Endothelial cell of umbilical vein (primary cell): ENCODE measurements at places on chromosomes 2 and 18. TPM values are rescaled to one million over a fixed set of nuclear protein-coding genes. Genes with fewer than 3 reads are reported as not detected.

The VSNL1 gene
- total RNA-seq, result not detected in 2 replicates

The RTP5 gene
- total RNA-seq, result not detected in 2 replicates

The ECEL1 gene
- not detected in 2 replicates for total RNA-seq

The DSG4 gene
- not detected in 2 replicates for total RNA-seq

The HOXD4 gene
- 11.5 and 13.7 TPM in 2 replicates for total RNA-seq

The SLC4A5 gene
- total RNA-seq, result 0.97 and 1.2 TPM in 2 replicates

The ERFE gene
- 0.46 and 1.2 TPM in 2 replicates for total RNA-seq

DNA sequence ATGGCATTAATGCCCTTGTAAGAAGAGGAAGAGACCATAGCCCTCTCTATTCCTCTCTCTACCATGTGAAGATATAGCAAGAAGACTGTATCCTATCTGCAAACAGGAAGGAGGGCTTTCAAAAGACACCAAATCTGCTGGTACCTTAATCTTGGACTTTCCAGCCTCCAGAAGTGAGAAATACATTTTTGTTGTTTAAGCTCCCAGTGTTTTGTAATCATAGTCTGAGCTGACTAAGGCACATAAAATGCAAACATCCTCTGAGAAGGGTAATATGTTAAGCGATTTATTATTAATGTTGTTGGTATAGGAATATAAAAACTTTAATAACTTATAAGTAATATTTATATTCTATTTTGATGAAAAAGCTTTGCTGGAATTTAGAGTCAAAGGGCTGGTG lies 559.8 kb downstream of the SUCLG1 start:
- H3K27me3 ChIP-seq, result no peaks in the 10 kb centered on the region
- no peak for DNase-seq
- H3K27ac ChIP-seq, result no peak overlapping the region
- H3K4me3 ChIP-seq, result no peak overlapping the region
- H3K36me3 ChIP-seq, result no peaks in the 10 kb centered on the region
- H3K4me1 ChIP-seq, result no peaks in the 10 kb centered on the region

GRCh38 chr2:110770404-110770958 lies 38.1 kb downstream of the ACOXL start:
- H3K36me3 ChIP-seq, result no peaks in the 10 kb centered on the region
- H3K27me3 ChIP-seq, result peaks cover 17% of the 10 kb centered on the region
- DNase-seq, result no peak
- no peaks in the 10 kb centered on the region for H3K4me1 ChIP-seq
- H3K27ac ChIP-seq, result no peak overlapping the region

DNA sequence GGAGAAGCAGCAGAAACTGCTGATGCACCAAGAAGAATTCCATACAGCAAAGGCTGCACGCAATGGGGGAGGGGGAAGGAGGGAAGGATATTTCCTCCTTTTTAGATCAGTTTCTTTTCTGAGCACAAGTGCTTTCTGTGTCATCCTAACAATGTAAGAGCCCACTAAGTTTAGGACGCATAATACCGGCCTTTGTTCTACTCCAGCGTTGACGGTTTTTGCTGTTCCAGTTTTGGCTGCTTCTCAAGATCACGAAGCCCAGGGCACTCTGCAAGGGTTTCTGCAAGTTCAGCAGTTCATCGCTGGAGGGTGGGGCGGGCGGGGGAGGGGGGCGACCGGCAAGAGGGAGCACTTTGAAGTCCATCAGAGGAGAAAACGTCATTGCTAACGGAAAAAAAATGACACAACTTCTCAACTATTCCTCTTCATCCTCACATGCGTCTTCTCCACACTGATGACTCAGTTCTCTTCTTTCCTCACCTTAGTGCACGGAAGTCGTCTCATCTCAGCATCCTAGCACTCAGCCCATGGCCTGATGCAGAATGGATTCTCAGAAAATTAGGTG lies 8.7 kb downstream of the FAM178B start:
- no peak overlapping the region for H3K27ac ChIP-seq
- no peaks in the 10 kb centered on the region for H3K4me1 ChIP-seq
- H3K27me3 ChIP-seq, result no peaks in the 10 kb centered on the region
- no peaks in the 10 kb centered on the region for H3K36me3 ChIP-seq

- no peaks in the 10 kb centered on the region for H3K36me3 ChIP-seq
- H3K4me3 ChIP-seq, result no peak overlapping the region
- H3K27ac ChIP-seq, result no peak overlapping the region
- DNase-seq, result no peak
Measured at GRCh38 chr2:104361414-104361813, 492.5 kb upstream of the POU3F3 start.

DNA sequence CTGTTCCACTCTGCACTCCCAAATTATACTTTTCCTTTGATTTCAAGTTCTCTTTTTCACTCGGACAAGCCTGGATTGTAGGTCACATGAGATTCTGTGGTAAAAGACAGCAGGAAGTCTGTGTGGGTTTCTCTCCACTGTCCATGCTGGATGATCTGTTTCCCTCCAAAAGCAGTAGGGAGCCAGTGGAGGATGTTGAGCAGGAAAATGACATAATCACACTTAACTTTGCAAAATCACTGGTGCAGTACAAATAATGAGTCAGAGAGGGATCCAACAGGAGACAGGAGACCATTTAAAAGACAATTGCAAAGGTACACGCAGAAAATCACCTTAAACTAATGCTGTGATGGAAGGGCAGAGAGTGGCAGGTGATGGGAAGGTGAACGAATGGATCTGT lies 301.3 kb downstream of the ZNF407 start:
- H3K4me1 ChIP-seq, result peaks cover 12% of the 10 kb centered on the region
- DNase-seq, result peak; percentile 51
- H3K27me3 ChIP-seq, result no peaks in the 10 kb centered on the region
- H3K27ac ChIP-seq, result no peak overlapping the region

GRCh38 chr2:109210431-109211200 lies 81.6 kb downstream of the SH3RF3 start:
- DNase-seq, result no peak
- no peak overlapping the region for H3K4me3 ChIP-seq
- H3K4me1 ChIP-seq, result peaks cover 36% of the 10 kb centered on the region
- peak overlapping the region; percentile 68 for H3K27ac ChIP-seq

- H3K27ac ChIP-seq, result no peak overlapping the region
- H3K27me3 ChIP-seq, result peaks cover 10% of the 10 kb centered on the region
- no peaks in the 10 kb centered on the region for H3K4me1 ChIP-seq
- peak; percentile 44 for DNase-seq
Measured at GRCh38 chr2:158047156-158047611, 54.5 kb upstream of the UPP2 start.

- no peak overlapping the region for H3K27ac ChIP-seq
- no peaks in the 10 kb centered on the region for H3K27me3 ChIP-seq
- H3K4me3 ChIP-seq, result no peak overlapping the region
- DNase-seq, result no peak
- no peaks in the 10 kb centered on the region for H3K4me1 ChIP-seq
Measured at GRCh38 chr2:8821276-8822217, 15.9 kb downstream of the KIDINS220 start.

GRCh38 chr2:37324536-37324785 lies 172 bp downstream of the PRKD3 start:
- no peak for DNase-seq
- H3K4me1 ChIP-seq, result peaks cover 27% of the 10 kb centered on the region
- no peaks in the 10 kb centered on the region for H3K27me3 ChIP-seq
- peak overlapping the region; percentile 64 for H3K27ac ChIP-seq
- H3K36me3 ChIP-seq, result no peaks in the 10 kb centered on the region
- no peak overlapping the region for H3K4me3 ChIP-seq
